ENCODE measurements at places on chromosomes 3 and 15. TPM values are rescaled to one million over a fixed set of nuclear protein-coding genes. Genes with fewer than 3 reads are reported as not detected.

Gene PRR20G
- not detected for total RNA-seq

DNA sequence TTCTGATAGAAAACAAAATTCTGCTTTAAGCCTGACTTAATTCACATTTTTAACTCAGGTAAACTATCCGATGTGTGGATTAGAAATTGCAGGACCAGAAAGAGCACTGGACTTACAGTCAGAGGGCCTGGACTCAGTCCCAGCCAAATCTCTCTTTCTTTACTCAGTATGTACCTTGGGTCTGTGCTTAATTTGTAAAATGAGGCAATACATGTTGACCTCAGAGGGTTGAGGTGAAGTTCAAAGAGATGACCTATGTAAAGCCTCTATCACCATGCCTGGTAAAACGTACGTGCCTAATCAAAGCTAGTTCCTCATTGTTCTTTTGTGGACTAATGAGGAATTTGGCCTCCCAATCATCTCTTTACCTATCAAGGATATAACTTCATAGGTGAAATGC lies 1.9 kb upstream of the BCL2A1 start:
- no peak for DNase-seq

- no peak for DNase-seq
Measured at GRCh38 chr15:36951731-36952247, 148.6 kb downstream of the MEIS2 start.

GRCh38 chr15:79314811-79315210 lies 3.9 kb downstream of the TMED3 start:
- DNase-seq: no peak

DNA sequence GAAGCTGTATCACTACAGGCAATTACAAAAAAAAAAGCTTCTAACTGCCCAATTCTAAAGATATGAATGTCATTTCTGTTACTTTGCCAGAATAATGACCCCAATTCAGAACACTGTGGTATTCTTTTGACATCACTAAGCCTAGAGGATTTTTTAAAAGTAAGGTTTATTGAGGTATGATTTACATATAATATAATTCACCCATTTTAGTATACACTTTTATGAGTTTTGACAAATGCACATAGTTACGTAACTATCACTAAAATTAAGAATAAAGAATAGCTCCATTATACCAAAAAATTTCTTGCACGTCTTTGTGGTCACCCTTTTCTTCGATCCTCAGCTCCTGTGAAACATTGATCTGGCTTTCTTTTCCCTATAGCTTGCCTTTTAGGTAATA lies 74.0 kb upstream of the PLSCR5 start:
- no peak for DNase-seq

GRCh38 chr3:177478170-177478867 lies 281.0 kb upstream of the TBL1XR1 start:
- no peak for DNase-seq

DNA sequence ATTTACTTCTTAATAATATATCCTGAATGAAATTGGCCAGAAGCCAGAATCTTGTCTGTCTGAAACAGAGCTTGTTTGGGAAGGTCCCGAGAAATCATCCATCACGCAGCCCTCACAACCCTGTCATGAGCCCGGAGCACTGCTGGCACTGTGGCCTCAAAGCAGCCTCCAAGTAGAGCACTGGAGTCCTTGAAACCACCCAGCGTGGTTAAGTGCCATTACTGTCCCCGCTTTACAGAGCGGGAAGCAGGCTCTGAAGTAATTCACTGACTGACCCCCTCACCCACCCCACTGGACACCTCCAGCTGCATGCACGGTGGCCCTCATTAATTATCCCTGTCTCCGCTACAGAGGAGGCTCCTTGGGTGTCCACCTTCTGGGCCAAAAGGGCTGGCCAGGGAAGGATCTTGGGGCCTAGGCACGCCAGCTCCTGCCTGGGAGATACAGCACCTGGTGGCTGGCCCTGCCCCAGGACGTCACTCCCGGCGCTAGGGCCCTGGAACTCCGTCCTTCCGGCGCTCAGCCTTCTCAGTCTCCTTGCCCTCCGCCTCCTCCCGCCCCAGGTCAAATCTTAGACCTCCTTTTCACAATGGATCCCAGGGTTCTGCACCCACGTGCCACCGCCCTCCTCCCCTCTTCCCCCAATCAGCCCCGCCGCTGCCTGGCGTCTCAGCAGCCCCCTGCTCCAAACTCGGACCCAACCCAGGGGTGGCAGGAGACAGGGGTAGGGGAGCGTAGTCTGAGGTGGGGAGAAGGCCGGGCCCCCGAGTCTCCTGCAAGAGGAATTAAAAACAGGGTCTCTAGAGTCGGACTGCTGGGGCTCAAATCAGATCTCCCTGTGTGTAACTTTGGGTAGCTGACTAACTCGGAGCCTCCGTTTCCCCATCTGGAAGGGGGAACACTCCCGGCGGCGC lies 1.1 kb downstream of the TKT start:
- no peak for DNase-seq

All from chondrocyte (in vitro differentiated cells).